ENCODE measurements at places on chromosomes 7 and 10.

DNA sequence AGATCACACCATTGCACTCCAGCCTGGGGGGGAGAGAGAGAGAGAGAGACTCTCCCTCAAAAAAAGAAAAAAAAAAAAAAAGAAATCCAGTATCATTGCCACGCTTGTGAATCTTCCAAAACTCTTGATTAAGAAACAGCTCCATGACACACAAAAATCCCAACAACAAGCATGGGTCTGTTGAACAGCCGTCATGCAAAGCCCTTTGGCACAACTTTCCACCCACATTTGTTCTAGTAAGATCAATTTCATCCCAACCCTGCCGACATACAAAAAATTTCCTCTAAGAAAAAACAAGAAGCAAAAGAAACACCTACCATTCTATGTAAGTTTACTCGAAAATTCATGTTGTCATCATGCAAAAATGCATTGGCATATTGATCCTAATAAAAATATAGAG, 62.8 kb downstream of the ARMH3 start:
- no peak for DNase-seq

GRCh38 chr10:72276421-72277339, 3.0 kb downstream of the DDIT4 start:
- DNase-seq = peak; percentile 62

DNA sequence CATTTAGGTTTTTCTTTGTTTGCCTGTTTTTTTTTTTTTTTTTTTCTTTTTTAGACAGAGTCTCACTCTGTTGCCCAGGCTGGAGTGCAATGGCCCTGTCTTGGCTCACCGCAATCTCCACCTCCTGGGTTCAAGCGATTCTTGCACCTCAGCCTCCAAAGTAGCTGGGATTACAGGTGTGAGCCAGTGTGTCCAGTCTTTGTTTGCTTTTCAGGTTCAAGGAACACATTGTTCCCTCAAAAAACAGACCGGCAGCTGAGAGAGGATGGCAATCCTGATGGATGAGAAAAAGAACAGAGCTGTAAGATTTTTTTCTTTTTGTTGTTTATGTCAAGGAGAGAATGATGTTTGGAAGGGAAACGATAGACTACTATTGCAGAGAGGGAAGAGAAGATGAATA, 23.3 kb upstream of the RHOBTB1 start:
- DNase-seq = no peak

GRCh38 chr7:73850781-73851207, 8.5 kb upstream of the METTL27 start:
- no peak for DNase-seq

DNA sequence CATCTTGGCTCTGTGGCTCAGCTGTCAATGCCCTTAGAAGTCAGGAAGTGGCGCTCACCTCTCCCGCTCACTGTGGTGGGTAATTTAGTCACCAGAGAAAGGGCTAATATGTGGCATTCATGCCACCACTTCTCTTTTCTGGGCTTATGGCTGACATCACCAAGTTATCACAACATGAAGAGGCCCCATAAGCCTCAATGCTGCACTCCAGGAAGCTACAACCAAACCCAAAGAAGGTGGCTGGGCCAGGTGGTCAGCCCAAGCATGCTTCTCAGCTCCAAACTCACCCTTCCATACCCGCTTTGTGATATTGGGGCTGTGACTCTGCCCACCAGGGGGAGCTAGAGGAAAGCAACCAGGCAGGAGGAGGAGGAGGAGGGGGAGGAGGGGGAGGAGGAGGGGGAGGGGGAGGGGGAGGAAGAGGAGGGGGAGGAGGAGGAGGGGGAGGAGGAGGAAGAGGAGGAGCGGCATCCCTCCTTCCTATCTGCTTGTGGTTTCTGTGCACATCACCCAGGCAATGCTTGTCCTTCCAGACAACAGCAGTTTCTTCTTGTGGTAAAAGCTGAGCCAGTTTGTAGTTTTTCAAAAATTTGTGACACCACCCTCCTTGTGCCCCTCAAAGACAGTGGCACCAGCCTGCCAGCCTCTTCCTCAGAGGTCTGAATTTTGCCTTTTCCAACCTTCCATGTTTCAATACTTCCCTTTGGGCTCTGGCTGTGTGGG, 42.1 kb downstream of the CYP26A1 start:
- peak; percentile 79 for DNase-seq

- peak; percentile 44 for DNase-seq
Measured at GRCh38 chr10:102596506-102596971, 47.7 kb upstream of the TRIM8 start.

- no peak for DNase-seq
Measured at GRCh38 chr10:132445516-132446194, 48.7 kb downstream of the PWWP2B start.

- no peak for DNase-seq
Measured at GRCh38 chr7:7323352-7323751, 141.0 kb downstream of the C1GALT1 start.

DNA sequence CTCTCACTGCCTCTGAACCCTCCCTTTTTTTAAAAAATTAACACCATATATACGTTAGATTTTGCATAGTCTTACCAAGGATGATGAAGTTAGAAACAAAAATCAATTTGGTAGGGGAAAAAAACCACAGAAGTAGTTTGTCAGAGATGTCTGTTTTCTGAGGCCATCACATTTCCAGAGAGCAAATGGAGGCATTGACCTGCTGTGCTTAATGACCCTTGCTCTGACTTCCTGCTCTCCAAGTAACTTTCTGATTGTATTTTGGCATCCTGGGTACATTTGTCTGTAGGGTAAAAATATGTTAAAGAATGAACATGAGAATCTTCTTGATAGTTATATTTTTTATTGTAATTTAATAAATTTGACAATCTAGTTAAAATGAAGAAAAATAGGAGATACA, 140.2 kb downstream of the LCOR start:
- no peak for DNase-seq

- DNase-seq = no peak
Measured at GRCh38 chr10:80540136-80540535, 2.4 kb downstream of the SH2D4B start.

DNA sequence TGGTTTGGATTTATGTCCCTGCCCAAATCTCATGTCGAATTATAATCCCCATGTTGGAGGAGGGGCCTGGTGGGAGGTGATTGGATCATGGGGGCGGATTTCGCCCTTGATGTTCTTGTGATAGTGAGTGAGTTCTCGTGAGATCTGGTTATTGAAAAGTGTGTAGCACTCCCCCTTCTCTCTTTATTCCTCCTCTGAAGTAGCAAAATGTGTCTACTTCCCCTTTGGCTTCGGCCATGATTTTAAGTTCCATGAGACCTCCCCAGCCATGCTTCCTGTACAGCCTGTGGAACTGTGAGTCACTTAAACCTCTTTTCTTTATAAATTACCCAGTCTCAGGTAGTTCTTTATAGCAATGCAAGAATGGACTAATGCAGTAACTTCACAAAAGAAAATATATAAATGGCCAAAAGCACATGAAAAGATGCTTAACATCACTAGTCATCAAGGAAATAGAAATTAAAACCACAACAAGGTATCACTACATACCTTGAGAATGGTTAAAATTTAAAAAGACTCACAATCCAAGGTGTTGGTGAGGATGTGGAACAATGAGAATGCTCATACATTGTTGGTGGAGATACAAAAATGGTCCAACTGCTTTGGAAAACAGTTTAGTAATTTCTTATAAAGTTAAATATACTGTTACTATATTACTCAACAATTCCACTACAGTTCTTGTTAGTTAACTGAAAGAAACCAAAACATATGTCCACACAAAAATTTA, 218.7 kb downstream of the SNX10 start:
- DNase-seq = no peak

DNA sequence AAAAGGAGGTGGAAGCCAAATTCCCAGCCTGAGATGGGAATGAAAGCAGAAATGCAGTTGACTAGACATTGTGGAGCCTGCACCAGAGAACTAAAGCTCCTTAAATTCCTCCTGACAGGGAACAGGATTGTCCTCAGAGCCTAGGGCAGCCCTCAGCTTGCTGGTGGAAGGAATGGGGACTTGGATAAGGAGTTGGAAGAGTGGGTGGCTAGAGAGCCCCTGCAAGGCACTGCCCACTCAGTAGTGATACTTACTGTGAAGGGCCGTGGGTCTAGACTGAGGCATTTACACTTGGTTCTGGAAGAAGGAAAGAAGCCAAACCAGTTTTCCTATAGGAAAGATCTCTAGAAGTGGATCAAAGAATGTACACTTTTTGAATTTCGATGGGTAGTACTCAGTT, 117.6 kb downstream of the PLCE1 start:
- DNase-seq = no peak

DNA sequence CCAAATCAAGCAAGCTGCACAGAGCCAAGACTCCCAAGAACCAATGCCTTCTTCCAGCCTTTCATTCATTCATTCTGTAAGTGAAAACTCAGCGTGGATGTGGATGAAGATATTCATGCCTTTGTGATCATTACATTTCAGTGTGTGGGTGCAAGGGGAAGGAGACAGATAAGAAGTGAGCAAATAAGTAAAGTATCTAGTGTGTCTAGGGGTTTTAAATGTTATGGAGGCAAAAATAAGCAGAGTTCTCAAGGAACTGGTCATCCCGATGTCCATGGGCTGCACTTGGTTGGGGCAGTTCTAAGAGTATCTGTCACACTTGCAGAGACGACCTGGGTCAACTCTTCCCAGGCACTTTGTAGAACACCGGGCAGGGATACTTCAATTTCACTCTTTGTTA, 149.1 kb downstream of the KIAA1217 start:
- no peak for DNase-seq

DNA sequence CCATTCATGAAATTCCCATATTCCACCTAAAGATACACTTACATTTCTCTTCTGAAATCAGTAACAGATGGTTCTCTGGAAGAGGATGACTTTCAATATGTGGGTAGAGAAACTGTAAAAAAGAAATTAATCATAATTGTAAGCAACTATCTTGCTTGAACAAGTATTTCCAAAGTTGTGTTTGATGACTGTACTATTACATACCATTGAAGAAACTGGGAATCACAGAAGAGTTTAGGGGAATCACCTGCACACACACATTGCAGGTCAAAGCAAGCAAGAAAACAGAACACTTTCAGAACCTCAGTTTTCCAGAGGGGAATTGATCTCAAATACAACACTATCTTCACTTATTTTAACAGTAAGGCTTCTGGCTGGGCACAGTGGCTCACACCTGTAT, 33.6 kb downstream of the GSAP start:
- no peak for DNase-seq

GRCh38 chr10:70756700-70757360, 28.3 kb downstream of the TBATA start:
- DNase-seq = no peak

- DNase-seq = no peak
Measured at GRCh38 chr7:112459645-112460044, 9.4 kb downstream of the IFRD1 start.

DNA sequence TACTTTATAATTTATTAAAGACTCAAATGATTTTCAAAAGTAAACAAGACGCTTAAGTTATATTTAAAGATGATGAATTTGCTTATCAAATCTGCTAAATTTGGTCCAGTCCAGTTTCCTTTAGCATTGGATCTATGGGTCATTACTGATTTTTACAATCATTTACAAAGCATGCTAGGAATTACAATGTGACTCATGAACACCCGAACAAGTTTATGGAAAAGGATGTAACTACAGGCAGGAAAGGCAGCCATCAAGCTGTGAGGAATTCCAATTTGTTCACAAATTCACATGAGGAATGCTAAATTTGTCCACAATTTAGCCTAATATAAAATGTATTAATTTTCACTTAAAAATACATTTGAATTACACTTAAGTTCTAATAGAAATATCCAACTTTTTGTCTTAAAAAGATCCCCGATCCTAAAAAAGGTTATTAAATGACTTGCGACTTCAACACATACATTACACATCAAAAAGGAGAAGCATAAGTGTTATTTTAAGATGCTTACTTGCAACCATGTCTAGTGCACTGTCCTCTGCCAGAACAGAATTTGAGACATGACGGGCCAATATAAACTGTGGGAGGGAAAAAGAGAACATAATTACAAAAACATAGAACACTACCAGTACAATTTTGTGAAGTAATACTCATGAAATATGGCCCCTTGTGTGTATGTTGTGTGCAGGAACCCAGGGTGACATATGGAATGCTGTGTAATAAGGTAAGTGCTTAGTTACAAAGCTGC, 194.2 kb upstream of the SLC26A5 start:
- DNase-seq = no peak

GRCh38 chr10:124333931-124334330, 84.8 kb downstream of the OAT start:
- no peak for DNase-seq

DNA sequence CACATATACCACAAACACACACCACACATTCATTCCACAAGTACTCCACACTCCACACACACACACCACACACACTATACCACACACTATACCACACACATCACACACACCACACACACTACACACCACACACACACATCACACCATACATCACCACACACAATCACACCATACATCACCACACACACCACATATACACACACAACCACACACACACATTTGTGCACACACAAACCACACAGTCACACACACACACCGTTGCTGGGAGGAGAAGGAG, 112.8 kb downstream of the PTPN20 start:
- peak; percentile 5 for DNase-seq

DNA sequence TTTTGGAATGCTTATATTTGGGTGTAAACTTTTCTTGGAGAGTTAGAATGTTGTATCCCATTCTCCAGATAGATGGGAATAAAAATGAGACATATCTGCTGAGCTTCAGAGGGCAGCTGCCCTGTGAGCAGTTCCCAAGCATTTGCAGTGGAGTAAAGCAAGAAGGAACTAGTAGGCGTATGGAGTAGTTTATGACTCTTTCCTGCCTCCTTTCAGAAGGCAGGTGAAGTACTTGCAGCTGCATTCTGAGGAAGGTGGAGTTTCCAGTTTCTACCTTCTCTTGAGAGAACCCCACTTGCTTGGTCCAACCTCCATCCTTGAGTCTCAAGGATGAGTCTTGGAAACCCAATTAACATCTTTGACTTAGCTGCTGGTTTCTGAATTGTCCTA, 563.6 kb downstream of the LRMDA start:
- DNase-seq = no peak

GRCh38 chr10:88038268-88038667, 174.8 kb downstream of the PTEN start:
- DNase-seq = no peak

GRCh38 chr10:122301811-122302115, 30.7 kb downstream of the BTBD16 start:
- DNase-seq = no peak

DNA sequence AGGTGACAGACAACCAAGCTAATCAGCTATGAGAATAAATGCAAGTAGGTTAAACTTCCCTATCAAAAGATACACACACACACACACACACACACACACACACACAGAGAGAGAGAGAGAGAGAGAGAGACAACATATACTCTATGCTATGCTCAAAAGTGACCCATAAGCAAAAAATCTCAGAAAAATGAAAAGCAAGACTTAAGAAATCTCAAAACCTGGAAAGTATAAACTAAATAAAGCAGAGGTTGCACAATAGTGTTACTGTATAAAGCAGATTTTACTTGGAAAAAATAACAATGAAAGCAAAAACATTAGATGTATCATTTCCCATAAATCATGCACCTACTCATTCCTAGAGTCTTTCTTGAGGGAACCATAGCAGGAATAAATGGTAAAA, 221.5 kb downstream of the INHBA start:
- no peak for DNase-seq

All from activated T-cell treated with anti-CD3 and anti-CD28 coated beads, Interleukin-2, amount 50 U/mL, for 48 hours (primary cell).